WTC11 (cell line): ENCODE measurements at places on chromosomes 12 and 14.

GRCh38 chr12:82886671-82887340 lies 200.1 kb downstream of the TMTC2 start:
- no peak for DNase-seq

DNA sequence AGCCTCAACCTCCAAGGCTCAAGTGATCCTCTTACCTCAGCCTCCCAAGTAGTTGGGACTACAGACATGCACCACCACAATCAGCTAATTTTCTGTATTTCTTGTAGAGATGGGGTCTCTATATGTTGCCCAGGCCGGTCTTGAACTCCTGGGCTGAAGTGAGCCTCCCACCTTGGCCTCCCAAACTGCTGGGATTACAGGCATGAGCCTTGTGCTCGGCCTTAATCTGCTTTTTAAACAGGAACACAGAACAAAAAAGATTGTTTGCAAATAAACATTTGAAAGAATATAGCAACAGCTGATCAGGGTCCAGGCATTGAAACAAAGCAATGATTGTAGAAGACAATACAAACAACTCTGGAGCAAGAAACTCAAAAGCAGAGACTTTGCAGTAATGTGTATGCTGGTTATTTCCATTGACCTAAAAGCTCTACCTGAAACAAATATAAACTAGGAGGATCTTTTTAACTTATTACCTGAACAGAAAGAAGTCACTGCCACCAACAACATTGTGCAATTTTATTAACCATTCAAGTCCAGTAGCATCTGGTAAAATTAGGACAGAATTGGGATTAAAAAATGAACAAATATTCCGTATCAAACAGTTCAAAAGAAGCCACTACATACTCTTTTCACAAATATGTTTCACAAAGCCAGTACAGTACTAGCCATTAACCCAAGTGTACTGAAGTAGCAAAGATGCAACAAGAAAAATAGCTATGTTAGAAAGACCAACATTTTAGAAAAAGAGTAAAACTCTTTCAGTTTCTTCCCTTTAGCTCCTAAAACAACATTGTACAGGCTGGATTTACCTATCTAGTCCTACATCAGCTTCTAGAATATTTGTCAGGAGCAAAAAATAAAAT lies 14.2 kb downstream of the AMN1 start:
- no peak for DNase-seq

DNA sequence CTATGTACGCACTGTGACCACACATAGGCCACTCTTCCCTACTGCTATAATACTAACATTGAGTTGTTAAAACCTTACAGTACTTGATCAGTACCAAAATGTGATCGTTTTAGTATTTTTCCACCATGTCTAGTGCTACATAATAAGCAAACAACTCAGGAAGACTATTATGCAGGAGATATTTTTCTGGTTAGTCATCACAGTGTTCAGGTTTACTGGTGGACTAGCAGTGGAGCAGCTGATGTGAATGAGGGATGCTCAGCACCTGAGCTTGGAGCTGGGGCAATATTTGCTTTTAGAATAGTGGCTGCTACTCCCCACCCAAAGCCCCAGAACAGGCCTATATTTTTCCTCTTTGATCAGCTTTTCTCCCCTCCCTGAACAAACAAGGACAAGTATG lies 513.1 kb downstream of the KCNH5 start:
- no peak for DNase-seq

GRCh38 chr14:105149146-105149781 lies 19.3 kb downstream of the JAG2 start:
- DNase-seq: no peak

DNA sequence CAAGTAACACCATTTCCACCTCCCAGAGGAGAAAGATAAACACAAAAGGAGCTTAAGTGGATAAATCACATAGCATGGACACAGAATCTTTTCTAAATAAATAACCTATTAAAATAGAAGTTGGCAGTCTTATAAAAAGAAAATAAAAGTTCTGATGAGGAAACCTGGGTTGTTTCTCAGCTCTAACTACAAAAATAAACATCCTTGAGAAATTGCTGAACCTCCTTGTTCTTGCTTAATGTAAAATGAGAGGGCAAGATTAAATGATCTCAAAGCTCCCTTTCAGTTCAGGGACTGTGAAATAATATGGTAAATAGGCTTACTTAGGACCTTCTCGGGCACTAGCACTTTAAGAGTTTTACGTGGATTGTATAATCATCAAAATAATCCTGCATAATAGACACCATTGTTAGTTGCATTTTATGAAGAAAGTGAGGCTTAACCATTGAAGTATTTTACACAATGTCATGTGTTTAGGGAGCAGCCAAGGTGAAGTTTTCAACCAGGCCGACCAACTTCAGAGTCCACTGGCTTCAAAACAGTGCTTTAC lies 214.0 kb upstream of the NOVA1 start:
- DNase-seq: no peak

DNA sequence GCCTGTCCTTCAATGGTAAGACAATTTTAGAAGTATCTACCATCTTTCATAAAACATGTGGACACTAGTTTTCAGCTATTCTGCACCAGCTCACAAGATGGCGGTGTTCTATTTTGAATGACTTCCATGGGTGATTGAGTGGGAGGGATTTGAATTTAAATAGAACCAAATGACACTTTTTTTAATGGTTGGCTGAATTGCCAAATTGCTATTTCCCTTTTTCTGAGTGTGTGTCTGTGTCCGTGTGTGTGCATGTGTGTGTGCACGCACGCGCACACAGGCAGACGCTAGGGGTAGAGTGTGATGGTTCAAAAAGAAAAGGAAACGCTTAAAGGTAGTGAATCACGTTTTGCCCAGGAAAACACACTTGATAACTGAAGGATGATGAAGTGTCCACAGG lies 362.6 kb downstream of the DAD1 start:
- no peak for DNase-seq

- DNase-seq: no peak
Measured at GRCh38 chr14:38611928-38612327, 356.0 kb upstream of the CLEC14A start.

- no peak for DNase-seq
Measured at GRCh38 chr12:38585086-38585485, 268.5 kb downstream of the ALG10B start.

- no peak for DNase-seq
Measured at GRCh38 chr12:105401198-105401597, 70.7 kb downstream of the C12orf75 start.

GRCh38 chr14:35079742-35080141 lies 33.7 kb downstream of the FAM177A1 start:
- no peak for DNase-seq

DNA sequence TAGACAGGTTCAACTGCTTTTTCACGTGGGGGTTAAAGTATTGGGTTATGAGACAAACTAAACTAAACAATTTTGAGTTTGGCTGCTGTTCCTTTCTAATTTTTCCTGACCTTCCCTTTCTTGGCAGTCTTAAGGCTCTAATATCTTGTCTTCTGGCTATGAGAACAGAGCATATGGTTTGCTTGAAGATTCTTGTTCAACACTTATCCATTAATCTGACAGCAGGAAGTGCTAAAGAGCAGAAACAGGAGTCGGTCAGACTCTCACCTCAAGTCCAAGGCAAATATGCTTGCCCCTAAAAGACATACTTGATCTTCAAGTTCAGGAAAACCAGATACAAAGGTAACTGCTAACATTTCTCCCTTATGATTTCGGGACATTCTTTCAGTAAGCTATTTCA lies 52.6 kb upstream of the KCNJ8 start:
- DNase-seq: no peak

- no peak for DNase-seq
Measured at GRCh38 chr14:56199982-56200577, 81.9 kb downstream of the PELI2 start.

GRCh38 chr12:130818272-130818634 lies 20.8 kb downstream of the STX2 start:
- DNase-seq: no peak

GRCh38 chr12:120925740-120926563 lies 21.8 kb upstream of the SPPL3 start:
- DNase-seq: peak; percentile 61

GRCh38 chr14:100138082-100138787 lies 21.2 kb downstream of the DEGS2 start:
- no peak for DNase-seq

- DNase-seq: no peak
Measured at GRCh38 chr14:98798099-98798498, 473.9 kb downstream of the BCL11B start.

- no peak for DNase-seq
Measured at GRCh38 chr12:76084863-76085519, 506 bp upstream of the NAP1L1 start.

- no peak for DNase-seq
Measured at GRCh38 chr14:74301594-74302151, 1.1 kb downstream of the ABCD4 start.

DNA sequence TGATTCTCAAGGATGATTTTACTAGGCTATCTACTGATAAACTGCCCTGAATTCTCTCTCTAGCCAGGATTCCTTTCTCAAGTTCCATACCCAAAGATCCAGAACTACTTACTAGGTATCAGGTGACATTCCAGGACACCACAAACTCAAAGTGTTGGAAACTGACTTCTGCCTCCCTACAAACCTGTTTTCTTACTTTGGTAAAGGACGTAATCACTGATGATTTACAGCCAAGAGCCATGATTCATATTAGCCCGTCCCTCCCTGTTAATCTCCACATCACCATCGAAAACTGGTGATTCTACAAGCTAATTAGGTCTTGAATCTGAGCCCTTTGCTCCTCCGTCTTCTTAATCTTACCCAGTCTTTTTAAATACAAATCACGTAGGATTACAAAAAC lies 1.0 kb upstream of the ATG14 start:
- DNase-seq: no peak

DNA sequence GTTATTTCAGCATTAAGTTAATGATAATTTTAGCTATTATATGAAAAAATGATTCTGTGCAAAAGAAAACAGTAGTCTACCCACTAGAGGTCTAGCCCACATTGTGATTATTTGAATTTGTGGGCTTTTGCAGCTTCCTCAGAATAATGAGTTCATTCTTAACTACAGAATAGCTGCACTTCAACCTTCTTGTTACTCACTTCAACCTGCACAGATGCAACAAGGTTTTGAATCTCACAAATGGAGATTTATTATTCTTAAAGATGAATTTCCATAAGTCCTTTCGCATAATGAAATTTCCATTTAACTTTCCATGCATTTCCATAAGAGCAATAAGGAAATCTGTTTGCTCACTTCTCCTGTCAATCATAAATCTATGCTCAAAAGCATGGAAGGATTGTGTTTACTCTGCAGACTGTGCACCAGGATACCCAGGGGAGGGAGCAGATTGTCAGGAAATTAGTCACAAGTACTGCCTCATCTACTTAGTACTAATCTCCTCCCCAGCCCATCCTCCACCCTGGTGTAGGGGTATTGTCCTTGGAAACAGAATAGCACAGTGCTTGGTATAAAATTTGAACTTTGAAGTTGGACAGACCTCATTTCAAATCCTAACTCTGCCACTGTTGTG lies 24.1 kb downstream of the PTGER2 start:
- no peak for DNase-seq

DNA sequence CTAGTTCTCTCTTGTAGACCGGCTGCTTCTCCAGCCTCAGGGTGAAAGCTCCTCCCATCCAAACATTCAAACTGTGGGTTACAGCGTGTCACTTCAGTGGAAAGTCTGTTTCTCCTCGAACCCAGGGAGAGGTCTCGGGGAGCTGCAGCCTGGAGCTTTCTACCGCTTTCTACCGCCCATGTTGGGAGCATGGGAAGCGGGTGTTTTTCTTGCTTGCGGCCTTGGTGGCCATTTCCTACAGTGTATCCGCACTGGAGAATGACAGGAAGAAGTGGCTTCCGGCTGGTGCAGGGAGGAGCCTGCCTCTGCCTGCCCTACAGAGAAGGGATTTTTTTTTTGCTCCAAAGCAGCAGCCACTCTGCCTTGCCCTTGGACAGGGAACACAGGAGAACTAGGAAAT lies 21.2 kb downstream of the ZFP36L1 start:
- no peak for DNase-seq

DNA sequence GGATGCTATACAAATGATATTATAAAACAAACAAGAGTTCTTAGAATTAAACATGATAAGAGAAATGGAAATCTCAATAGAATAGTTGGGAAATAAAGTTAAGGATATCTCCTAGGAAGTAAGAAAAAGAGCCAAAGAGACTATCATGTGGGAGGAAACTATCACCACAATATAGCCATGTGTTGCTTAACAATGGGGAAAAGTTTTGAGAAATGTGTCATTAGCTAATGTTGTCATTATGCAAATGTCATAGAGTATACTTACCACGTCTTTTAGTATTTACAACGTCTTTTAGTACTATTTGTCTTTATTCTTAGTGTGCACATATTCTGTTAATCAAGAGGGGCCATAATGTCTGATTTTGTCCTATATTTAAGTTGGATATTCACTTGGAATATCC lies 58.7 kb downstream of the ZNF641 start:
- no peak for DNase-seq

DNA sequence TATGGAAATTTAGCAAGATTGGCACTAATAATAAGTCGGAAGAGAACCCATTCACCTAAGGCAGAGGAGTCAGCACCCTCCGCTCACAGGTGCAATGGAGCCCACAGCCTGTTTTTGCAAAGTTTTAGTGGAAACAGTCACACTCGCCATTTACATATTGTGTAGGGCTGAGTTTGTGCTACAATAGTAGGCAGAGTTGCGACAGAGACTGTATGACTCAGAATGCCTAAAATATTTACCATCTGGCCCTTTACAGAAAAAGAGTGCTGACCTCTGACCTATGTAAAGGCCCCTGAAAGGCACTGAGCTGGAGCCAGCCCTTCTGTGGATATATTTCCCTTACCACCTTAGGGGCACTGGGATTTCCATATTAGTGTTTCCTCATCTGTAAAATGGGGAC lies 79.0 kb downstream of the PRIMA1 start:
- DNase-seq: no peak

- no peak for DNase-seq
Measured at GRCh38 chr12:19462406-19462805, 23.1 kb downstream of the AEBP2 start.

GRCh38 chr14:35940291-35940690 lies 114.2 kb downstream of the BRMS1L start:
- DNase-seq: no peak

- peak; percentile 3 for DNase-seq
Measured at GRCh38 chr14:105864651-105865265, 338.4 kb downstream of the TMEM121 start.

GRCh38 chr14:79638672-79639266 lies 572.5 kb downstream of the DIO2 start:
- no peak for DNase-seq

GRCh38 chr12:46948936-46949545 lies 123.2 kb upstream of the SLC38A4 start:
- no peak for DNase-seq

- DNase-seq: no peak
Measured at GRCh38 chr14:61516118-61516743, 179.1 kb upstream of the HIF1A start.

GRCh38 chr12:122195405-122195804 lies 8.1 kb upstream of the B3GNT4 start:
- DNase-seq: no peak
